ENCODE measurements at places on chromosomes 4 and X.

- DNase-seq, result no peak
These were observed 32.5 kb upstream of the SLC2A9 start for GRCh38 chr4:10053635-10054453.

- no peak for DNase-seq
These were observed at the start of gene ARHGAP6 for GRCh38 chrX:11665168-11666111. ARHGAP6 (minus strand) TSS chrX:11665920; CDS start chrX:11664828, 1,092 bp downstream.

DNA sequence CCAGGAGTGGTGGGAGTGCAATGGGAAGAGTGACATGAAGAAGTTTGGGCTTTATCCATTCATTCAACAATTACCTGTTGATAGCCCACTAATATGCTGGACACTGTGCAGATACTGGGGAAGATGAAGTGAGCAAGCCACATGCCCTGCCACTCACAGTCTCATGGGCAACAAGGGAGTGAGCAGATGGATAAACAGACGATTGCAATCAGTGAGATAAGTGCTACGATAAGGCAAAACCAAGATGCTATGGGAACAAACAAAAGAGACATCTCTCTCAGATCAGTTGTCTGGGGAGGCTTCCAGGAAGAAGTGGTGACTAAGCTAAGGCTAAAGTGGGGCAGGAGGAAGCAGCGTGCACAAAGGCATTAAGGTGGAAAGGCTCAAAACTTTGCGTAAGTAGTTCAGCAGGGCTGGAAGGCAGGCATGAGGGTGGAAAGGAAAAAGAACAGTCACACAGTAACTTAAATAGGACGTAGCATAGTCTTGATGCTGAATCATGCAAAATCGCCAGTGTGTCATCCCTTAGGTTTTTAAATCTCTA is 31.7 kb downstream of the GAB3 start:
- DNase-seq, result no peak

GRCh38 chr4:101031971-101032370 is 315.4 kb downstream of the PPP3CA start:
- no peak for DNase-seq

DNA sequence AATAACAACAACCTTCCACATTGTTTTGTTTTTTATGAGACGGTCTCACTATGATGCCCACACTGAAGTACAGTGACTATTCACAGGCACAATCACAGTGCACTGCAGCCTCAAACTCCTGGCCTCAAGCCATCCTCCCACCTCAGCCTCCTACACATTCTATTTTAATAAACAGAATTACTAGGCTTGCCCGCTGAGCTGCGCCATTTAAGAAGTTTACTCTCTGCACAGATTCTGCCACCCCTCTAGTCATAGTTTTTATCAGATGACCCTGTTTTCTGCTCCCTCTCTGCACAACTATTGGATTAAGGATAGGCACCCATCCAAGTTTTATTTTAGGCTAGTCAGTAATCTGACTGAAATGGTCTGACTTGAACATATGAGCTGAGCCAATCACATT is 11.3 kb upstream of the COX18 start:
- no peak for DNase-seq

- DNase-seq, result no peak
These were observed 449.1 kb downstream of the NKX6-1 start for GRCh38 chr4:84050015-84050414.

DNA sequence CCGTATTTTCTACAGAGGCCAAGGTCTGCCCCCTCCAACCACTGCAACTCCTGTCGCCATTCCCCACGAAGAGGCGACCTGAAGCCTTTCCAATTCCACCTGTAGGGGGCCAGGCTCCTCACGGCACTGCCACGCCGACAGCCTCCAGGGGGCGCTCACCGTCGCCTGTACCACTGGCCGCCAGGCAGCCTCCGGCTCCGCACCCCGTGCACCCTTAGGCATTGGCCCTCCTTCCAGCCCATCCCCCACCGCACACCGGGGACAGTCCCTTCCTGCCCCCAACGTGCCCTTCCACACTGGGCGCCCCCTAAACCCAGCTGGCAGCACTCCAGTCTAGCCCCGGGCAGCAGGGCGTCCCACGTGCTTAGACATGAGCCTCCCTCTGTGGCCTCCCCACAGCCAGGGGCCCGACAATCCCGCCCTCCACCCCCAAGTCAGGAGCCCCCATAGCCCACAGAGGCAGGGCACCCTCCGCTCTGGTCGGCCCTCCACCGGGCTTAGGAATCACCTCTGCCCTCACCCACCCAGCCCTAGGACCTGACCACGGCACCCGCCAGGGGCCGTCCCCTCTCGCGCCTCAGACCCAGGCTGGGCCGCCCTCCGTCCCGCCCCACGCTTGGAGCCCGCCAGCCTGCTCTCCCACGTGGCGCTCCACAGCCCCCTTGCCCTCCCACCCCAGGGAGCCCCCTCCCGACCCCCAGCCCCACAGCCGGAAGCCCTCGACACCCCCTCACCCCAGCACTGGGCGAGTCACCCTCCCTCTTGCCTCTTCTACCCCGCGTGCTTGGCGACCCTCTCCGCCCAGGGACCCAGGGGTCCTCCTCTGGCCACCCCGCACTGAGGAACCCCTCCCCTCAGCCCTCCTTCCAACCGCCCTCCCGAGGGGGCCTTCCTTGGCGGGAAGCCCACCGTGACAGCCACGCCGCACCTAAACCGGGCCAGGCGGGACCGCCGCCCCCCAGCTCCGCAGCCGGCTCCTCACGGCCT is 711 bp downstream of the PNMA6E start:
- no peak for DNase-seq

GRCh38 chr4:138035781-138036258 is 206.3 kb downstream of the SLC7A11 start:
- DNase-seq, result no peak

DNA sequence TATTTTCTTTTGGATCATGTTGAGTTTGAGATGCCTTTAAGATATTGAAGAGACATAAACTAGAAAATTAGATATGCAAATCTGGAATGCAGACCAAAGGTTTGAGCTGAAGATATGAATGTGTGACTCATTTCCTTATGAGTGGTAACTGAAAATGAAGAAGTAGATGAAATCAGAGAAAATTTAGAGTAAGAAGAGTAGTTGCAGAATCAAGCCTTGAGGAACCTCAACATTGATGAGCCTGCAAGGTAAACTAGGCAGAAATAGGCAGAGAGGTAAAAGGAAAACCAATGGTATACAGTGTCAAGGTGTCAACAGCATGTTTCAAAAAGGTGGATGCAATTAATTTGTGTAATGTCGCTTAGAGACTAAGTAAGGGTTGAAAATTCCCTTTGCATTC is 142.8 kb downstream of the MOSPD2 start:
- DNase-seq, result no peak

DNA sequence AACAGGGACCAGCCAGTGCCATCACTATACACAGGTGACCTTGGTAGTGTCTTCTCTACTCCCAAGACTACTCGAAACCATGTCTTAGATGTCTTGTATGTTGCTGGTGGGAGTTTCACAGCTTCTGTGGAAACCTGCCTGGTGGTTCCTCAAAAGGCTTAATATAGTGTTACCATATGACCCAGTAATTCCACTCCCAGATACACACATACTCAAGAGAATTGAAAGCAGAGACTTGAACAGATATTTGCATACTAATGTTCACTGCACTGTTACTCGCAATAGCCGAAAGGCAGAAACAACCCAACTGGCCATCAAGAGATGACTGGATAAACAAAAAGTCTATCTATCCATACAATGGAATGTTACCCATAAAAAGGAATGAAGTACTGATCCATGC is 3.1 kb downstream of the TFDP3 start:
- DNase-seq, result no peak

DNA sequence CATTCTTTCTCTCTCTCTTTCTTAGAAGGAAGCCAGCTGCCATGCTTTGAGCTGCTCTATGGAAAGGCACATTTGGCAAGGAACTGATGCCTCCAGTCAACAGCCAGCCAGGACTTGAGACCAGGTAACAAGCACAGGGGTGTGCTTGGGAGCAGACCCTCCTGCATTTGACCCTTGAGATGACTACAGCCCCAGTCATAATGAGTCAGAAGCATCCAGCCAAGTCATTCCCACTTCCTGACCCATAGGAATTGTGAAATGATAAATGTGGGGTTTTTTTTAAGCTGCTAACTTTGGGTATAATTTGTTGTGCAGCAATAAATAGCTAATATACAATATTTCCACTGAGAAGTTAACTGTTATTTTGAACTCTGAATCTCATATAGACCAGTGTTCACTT is 446.9 kb downstream of the GRXCR1 start:
- no peak for DNase-seq

DNA sequence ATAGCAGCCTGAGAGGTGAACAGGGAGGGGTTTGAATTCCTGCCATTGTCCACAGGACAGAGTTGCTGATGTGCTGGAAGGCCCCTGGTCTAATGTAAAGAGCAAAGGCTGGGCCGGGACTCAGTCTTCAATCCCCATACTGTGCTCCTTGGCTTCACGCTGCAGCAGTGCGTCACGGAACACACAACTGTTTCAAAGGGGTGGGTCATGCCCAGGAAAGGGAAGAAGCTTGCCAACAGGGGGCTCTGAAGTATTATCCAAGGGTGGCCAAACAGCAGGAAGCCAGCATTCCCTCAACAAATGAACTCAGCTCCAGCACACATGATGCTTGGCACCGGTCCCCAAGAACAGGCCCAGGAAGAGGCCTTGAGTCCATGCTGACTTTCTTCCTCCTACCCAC is 122.5 kb downstream of the NFKB1 start:
- no peak for DNase-seq

DNA sequence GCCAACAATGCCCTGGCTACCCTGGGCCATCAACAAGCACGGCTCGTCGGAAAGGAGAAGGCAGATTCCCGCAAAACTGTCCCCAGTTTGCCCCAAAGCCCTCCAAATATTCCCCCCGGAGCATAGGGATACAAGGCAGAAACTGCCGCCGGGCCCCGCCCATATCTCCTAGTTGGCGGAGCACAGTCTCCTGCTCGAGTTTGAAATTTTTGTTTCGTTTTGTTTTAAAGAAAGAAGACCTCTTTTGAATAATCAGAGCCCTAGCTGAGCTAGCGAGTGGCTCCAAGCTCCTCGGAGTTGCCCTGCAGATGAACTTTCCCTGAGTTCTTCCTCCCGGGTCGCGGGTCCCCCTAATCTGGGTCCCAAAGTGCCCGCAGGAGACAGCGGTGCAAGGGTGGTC is 138.1 kb upstream of the ZIC3 start:
- no peak for DNase-seq

GRCh38 chr4:27357283-27357682 is 496.6 kb downstream of the STIM2 start:
- DNase-seq, result no peak

- DNase-seq, result no peak
These were observed 9.7 kb downstream of the SOD3 start for GRCh38 chr4:24805067-24805466.

DNA sequence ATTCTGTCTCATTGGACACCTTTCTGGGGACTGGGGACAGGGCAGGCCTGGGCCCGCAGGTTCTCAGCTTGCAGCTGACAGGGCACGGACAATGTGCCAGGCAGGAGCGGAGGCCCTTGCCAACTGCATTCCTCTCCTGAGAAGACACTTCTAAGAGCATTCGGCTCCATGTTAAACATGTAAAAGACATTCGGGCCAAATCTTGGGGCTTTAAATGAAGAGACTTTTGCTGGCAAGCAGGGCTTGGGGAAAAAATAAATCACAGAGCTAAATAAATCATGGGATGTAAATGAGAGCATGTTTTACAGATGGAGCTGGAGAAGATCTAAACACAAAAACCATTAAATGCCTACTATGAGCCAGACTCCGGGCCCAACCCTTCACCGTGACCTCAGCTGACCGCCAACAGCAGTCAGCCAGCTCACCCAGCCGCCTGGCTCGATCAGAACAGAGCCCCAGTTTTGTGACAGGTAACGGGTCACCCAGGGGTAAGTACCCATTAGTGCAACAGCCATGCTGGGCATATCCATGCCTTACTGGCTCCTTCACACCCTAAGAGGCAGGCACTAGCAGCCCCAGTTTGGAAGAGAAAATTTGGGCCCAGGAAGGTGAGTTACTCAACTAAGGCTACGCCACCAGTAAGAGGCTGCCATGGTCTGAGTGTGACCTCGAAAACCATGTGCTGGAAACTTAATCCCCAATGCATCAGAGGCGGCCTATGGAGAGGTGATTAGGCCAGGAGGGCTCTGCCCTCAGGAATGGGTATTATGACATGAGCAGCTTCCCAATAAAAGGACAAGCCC is 14.7 kb downstream of the WDR1 start:
- DNase-seq, result no peak

GRCh38 chrX:40423299-40423698 is 157.5 kb upstream of the ATP6AP2 start:
- no peak for DNase-seq

DNA sequence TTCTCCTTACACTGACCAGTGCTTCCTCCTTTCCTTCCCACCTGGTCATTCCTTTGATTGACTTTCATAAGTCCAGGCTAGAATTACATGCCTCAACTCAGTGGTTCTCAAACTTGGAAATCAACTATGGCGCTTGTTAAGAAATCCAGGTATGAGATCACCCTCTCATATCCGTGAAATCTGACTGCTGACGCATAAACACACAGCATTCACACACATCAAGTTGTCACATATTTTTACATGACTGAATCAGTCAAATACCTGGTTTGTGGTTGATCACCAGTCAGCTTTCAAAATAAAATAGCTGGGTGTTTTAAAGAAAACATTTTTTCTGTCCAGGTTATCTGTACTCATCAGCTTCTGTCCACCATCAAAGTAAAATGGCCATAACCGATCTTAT is 433.5 kb downstream of the AFF2 start:
- no peak for DNase-seq

GRCh38 chr4:101555341-101555880 is 208.1 kb upstream of the PPP3CA start:
- DNase-seq, result no peak

GRCh38 chr4:185384930-185385331 is 10.8 kb downstream of the LRP2BP start:
- no peak for DNase-seq

- DNase-seq, result no peak
These were observed at the start of gene ELF4 for GRCh38 chrX:130110379-130111219. ELF4 (minus strand) TSS chrX:130110497; CDS start chrX:130081330, 29,167 bp downstream.

GRCh38 chrX:47776292-47777006 is 60.3 kb upstream of the ZNF81 start:
- no peak for DNase-seq

GRCh38 chr4:25330905-25331808 is 18.6 kb downstream of the ZCCHC4 start:
- no peak for DNase-seq

GRCh38 chr4:136078976-136079375 is 1453.3 kb downstream of the PCDH18 start:
- no peak for DNase-seq

DNA sequence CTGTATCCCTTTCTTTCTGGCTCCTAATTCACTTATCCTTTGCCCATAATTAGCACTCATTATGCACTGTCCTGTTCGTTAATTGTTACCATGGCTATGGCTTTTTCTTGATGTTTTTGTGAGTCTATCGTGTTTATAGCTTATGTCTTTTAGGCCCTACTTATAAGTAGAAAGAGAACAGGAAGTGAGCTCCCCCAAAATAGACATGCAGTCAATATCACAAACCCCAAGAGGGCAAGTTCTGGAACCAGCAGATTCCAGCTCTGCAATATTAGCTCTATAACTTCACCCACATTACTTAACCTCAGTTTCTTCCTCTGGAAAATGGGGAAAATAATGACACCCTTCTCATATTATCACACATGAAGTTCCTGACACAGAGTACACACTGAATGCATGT is 7.4 kb upstream of the HS3ST1 start:
- no peak for DNase-seq

GRCh38 chr4:132863619-132864018 is 285.5 kb upstream of the PCDH10 start:
- no peak for DNase-seq

- no peak for DNase-seq
These were observed 84.3 kb upstream of the PSAPL1 start for GRCh38 chr4:7518871-7519637.

- DNase-seq, result no peak
These were observed 691 bp upstream of the IGFBP7 start for GRCh38 chr4:57110640-57111511.

GRCh38 chrX:86946569-86946968 is 571.0 kb upstream of the KLHL4 start:
- no peak for DNase-seq

All from thoracic aorta (tissue), 2 donors.